CMK (cell line): ENCODE measurements at places on chromosomes 11 and 22.

DNA sequence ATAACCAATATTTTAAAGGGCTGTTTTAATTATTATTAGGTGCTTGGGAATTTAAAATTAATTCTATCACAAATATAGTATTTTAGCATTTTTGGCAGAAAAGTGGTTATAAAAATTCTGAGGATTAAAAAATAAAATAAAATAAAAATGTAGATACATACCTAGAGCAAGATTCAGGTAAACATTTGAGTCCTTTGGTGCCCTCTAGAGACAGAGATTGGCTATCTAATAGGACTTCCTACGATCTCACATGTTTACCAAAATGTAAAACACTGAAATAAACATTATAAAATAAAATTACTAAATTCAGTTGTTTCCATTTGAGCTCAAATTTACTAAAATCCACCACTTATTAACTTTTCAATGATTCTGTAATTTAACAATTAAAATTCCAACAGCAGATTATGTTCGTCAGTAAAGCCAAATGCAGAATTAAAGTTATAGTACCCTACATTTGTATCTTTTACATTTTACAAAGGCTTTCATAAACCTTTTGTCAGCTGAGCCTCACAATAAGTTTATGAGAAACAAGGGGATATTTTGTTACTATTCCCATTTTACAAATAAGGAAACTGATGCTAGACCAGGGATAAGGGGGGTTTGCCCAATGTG lies 27.7 kb downstream of the SLC36A4 start:
- no peak for DNase-seq

DNA sequence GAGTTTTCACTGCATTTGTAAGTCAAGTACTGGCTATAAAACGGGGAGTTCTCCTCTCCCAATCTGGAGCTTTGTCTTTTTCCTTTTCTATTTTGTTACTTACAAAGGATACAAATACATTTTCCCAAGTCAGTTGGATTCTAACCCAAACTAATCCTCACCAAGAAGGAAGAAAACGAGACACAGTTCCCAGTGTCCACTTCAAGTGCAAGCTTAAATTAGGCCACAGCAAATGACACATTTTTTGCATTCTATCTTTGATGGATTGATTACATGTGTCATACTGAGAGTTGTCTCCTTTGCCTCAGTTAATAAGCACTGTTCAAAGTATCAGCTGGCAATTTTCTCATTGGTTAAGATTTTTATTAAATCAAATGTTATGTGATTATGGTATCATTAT lies 296.7 kb upstream of the ANO5 start:
- no peak for DNase-seq

DNA sequence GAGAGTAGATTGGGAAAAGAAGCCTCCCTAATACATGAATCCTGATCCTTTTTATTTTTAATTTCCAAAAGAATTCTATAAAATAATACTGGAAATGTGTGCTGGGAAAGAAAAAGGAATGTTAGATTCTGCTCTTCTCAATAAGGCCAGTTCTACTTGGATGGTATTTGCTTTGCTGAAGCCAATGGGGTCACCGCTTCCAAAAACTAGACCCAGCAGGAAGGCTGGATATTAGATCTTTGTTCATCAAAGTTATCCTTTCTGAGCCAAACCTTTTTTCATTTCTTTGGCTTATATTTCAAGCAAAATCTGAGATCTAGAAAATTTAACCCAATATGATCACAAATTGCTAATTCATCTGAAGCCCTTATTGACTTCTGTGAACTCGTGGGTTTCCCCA lies 41.4 kb downstream of the SCUBE2 start:
- no peak for DNase-seq

GRCh38 chr11:62611705-62612365 lies 740 bp downstream of the EML3 start:
- DNase-seq = no peak

- no peak for DNase-seq
Measured at GRCh38 chr11:64451856-64452255, 92.9 kb downstream of the RPS6KA4 start.

DNA sequence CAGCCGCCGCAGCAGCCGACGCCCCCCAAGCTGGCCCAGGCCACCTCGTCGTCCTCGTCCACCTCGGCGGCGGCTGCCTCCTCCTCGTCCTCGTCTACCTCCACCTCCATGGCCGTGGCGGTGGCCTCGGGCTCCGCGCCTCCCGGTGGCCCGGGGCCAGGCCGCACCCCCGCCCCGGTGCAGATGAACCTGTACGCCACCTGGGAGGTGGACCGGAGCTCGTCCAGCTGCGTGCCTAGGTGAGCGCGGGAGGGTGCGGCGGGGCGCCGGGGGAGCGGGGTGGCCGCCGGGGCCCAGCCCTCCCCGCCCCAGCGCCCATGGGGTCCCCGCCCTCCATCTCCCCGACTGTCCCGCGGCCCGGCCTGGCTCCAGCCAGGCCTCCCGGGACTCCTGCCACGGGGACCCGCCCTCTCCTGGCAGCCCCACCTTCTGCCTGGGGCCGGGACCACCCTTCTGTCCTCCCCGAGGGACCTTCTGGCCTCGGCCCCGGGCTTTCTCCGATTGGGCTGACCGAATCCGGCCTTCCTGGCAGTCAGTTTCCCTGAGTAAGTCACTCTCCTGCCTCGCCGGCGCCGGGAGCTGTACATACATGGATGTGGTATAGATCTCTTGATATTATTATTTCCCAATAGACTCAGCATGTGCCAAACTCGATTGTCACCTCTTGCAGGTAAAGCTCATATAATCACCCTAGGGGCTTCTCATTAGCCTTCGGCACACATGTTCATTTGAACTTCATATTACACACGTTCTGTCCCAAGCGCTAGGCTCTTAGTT lies 720 bp downstream of the PACS1 start:
- DNase-seq = no peak

DNA sequence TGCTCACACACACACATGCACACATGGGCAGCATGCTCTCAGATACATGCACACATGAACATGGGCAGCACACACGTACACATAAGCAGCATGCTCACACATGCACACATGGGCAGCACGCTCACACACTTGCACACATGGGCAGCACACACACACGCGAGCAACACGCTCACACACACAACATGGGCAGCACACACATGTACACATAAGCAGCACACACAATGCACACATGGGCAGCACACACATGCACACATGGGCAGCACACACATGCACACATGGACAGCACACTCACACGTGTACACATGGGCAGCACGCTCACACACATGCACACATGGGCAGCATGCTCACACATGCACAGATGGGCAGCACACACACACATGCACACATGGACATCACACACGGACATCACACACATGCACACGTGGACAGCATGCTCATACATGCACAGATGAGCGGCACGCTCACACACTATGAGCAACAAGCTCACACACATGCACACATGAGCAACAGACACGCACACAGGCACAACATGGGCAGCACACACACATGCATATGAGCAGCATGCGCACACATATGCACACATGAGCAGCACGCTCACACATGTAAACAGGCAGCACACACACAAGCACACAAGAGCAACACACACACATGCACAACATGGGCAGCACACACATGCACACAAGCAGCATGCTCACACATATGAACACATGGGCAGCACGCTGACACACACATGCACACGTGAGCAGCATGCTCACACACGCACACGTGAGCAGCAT lies 43.0 kb downstream of the RTN4R start:
- no peak for DNase-seq

DNA sequence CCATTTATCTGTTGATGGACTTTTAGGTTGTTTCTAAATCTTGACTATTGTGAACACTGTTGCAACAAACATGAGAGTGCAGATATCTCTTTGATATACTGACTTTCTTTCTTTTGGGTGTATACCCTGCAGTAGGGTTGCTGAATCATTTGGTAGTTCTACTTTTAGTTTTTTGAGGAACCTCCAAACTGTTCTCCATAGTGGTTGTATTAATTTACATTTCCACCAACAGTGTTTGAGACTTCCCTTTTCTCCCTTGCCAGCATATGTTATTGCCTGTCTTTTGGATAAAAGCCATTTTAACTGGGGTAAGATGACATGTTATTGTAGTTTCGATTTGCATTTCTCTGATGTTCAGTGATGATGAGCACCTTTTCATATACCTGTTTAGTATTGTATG lies 330.0 kb downstream of the DDX10 start:
- no peak for DNase-seq

DNA sequence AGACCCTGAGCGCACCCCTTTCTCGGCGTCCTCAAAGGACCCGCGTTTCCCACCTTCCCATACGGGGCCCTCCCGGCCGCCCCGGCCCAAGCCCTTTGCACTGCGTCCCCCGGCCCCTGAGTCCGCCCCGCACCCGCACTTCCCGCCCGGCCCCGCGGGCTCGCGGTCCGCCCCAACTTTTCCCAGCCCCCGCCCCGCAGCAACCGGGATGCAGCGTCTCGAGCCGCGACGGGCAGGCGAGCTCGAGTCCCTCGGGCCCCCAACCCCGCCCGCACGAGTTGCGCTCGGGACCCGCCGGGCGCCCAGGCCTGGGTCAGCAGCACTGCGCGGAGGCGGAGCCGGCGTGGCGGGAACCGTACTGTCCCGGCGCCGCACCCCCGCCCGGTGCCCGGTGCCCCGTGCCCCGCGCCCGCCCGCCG lies 371 bp downstream of the SMCO4 start:
- DNase-seq = no peak

GRCh38 chr11:113234888-113235287 lies 79.5 kb upstream of the TTC12 start:
- no peak for DNase-seq

GRCh38 chr11:12868315-12869073 lies 140.6 kb upstream of the RASSF10 start:
- DNase-seq = no peak

GRCh38 chr11:61567286-61568061 lies 13.4 kb downstream of the SYT7 start:
- no peak for DNase-seq

GRCh38 chr22:19961201-19961580 lies 19.6 kb upstream of the TXNRD2 start:
- no peak for DNase-seq

- no peak for DNase-seq
Measured at GRCh38 chr11:62150887-62151736, 27.3 kb downstream of the INCENP start.

DNA sequence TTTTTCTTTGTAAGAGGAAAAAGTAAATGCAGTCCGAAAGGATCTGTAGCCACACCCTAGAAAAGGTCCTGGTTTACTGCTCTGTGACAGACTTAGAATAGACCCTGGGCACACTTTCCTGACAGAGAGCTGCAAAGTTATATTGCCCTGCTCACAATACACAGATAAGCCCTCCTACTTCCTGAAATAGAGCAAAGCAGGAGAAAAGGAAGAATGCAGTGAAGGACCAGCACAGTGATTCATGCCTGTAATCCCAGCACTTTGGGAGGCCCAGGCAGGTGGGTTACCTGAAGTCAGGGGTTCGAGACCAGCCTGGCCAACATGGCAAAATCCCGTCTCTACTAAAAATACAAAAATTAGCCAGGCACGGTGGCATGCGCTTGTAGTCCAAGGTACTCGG lies 2.2 kb downstream of the CYB561A3 start:
- DNase-seq = no peak

- no peak for DNase-seq
Measured at GRCh38 chr11:17526326-17526725, 17.9 kb downstream of the USH1C start.

DNA sequence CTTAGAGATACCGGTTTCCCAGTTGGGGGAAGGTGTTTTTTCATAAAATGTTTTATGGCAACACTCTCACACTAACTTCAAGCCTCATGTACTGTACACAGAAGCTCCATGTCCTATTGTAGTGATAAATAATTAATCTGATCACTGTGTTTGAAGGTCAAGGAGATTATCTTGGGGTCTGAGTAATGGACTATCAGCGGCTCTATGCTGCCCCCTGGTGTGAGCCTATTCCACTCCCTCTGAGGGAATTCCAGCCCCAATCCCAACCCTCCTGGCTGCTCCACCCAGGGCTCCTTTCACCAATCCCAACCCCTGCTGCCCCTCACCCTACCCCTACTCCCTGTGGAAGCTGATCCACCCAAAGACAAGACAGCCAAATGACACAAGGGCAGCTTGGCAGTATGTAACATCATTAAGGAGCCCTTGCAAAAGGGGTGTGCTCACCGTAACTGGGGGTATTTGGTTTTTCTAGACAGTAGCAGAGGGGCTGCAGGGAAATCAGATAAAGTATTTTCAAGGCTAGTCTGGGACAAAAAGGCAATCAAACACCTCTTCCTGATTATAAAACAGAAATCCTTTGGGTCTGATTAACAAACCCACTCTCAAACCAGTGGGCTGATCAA lies 22.3 kb downstream of the HPS4 start:
- DNase-seq = no peak

DNA sequence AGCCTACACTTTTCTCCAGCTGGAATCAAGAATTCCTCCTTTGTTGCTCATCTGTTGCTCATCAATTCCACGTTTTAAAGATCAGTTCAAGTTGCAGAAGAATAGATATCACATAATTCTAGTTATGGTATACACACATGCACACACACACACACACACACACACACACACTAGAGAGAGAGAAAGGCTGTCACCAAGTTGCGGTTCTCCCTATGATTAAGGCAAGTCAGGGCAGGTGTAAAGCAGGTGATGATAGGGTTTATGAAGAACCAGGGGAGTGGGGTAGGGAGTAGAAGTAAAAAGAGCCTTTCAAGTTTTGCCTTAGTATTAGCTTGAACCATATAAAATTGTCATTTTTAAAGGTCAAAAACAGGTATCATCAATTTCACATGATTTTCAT lies 31.7 kb upstream of the TMPRSS4 start:
- DNase-seq = no peak

DNA sequence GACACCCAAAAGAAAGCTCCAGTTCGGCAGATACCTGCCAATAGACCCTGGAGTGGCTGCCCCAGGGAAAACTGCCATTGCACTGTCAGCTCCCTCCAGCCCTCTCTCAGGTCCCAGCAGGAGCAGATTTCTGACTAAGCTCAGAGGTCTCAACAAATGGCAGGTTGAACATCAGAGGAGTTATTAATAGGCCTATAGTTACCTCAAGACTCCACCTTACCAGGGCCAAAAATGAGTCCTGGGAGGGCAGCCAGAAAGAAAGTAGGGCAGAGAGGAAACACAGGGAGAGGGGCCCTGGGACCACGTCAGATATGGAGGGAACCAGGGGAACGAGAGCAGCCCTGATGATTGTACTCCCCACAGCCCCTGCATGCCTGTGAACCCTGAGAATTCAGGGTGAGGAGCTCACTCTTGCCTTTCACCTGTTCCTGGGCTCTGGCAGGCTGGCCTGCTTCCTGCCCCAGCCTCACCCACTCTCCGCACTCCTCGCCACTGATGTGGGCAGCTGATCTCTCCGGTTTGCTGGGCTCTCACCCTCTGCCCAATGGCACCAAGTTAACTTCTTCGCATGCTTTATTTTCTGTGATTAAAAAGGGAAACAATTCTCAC lies 4.3 kb upstream of the RGL4 start:
- no peak for DNase-seq

DNA sequence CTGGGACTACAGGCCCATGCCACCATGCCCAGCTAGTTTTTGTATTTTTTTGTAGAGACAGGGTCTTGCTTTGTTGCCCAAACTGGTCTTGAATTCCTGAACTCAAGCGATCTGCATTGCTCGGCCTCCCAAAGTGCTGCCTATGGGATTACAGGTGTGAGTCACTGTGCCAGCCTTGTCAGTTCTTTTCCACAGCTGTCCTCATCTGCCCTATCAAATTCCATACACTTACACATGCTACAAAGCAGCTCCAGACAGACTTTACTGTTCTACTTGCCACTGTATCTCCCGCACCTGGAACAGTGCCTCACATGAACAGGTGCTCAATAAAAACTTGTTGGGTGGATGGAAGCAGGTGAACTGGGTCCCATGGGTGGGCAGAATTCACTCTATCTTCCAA lies 8.2 kb downstream of the STX5 start:
- DNase-seq = no peak
